ENCODE measurements at places on chromosomes 11 and 22.
A peak's percentile ranks its signal among the peaks of the same experiment; 100 is the strongest.

- DNase-seq, result peak; percentile 53
Measured at GRCh38 chr11:128852327-128853023, 14.6 kb downstream of the KCNJ1 start.

- no peak for DNase-seq
Measured at GRCh38 chr22:26131589-26132154, 37.6 kb upstream of the SEZ6L start.

GRCh38 chr11:12600829-12601228, 73.4 kb upstream of the TEAD1 start:
- DNase-seq, result peak; percentile 59

- no peak for DNase-seq
Measured at GRCh38 chr22:40000171-40000570, 5.4 kb downstream of the FAM83F start.

DNA sequence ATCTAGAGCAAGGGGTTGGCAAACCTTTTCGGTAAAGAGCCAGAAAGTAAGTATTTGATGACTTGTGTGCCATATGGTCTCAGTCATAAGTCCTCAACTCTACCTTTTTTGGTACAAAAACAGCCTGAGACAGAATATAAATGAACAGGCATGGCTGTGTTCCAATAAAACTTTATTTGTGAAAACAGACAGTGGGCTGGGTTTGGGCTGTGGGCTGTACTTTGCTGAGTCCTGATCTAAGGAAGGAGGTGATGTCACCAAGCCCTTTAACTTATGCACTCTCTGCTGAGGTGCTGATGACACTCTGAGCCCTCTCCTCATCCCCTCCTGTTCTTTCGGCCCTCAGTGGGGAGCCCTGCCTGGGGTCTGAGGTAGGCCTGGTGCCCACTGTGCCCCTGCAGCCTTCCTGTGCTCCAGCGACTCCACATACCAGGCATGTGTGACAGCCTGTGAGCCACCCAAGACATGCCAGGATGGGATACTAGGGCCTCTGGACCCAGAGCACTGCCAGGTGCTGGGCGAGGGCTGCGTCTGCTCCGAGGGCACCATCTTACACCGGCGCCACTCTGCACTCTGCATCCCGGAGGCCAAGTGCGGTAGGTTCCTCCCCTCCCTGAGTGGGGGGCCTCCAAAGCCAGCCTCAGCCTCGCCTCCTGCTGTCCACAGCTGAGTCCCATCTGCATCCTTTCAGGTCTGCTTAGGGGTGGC, 85.9 kb upstream of the MYOD1 start:
- DNase-seq, result no peak

DNA sequence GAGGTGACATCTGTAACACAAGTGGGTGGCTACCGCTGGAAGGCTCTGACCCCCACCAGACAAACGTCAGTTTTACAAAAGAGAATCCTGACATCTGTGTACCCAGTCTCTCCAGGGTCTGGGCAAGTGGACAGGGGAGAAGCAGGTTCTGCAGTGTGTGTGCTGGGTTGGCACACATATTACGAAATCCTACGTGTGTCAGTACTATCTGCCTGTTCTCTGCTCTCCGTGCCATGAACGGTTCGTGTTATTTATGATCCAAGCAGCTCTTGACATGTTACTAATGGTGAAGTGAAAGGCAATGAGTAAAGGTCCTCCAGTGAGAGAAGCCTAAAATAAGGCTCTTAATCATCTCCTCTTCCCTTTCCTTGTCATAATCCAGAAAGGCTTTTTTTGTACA, 201.5 kb upstream of the MTMR2 start:
- DNase-seq, result no peak

DNA sequence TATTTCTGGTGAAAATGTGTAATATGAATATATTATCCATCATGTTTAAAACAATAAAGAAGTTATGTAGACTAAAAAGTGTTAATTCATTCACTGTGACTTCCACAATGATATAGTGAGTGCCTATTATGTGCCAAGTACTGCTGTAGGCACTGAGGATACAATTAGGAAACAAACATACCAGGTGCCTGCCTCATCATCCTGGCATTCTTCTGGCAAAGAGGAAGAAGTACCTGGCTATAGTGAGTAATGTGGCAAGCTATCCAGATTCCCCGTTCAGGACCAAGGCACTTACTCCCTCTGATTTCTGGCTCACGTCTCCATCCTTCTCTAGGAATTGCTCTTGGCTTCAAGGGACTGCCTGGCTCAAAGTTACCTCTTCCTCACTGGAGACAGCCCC, 77.5 kb upstream of the CLMP start:
- peak; percentile 79 for DNase-seq
